Activated naive CD4-positive, alpha-beta T cell treated with anti-CD3 and anti-CD28 coated beads for 36 hours (primary cell): ENCODE measurements at places on chromosomes 7 and 10. TPM values are rescaled to one million over a fixed set of nuclear protein-coding genes. Genes with fewer than 3 reads are reported as not detected.

Gene TFAM
- 91.8 TPM for total RNA-seq

Gene PAX2
- total RNA-seq, result not detected

Gene UPK3BL1
- 9.7 TPM for total RNA-seq

Gene KCNMA1
- total RNA-seq, result not detected

Gene CFAP58
- total RNA-seq, result 0.59 TPM

Gene DIP2C
- 0.91 TPM for total RNA-seq

Gene CYP3A5
- 0.86 TPM for total RNA-seq

Gene DYDC2
- not detected for total RNA-seq

Gene IDI2
- not detected for total RNA-seq

Gene RNF32
- 0.31 TPM for total RNA-seq

Gene NPSR1
- total RNA-seq, result not detected

Gene FAM20C
- total RNA-seq, result 0.26 TPM

Gene R3HCC1L
- total RNA-seq, result 13.4 TPM

Gene ENKUR
- not detected for total RNA-seq

Gene SKAP2
- 5.6 TPM for total RNA-seq

Gene SH2B2
- total RNA-seq, result 1.4 TPM

Gene COBL
- not detected for total RNA-seq
